Activated T-helper 17 cell treated with anti-CD3 and anti-CD28 coated beads, Interleukin-2, amount 50 U/mL, for 72 hours (primary cell): ENCODE measurements at places on chromosomes 11 and 22. TPM values are rescaled to one million over a fixed set of nuclear protein-coding genes. Genes with fewer than 3 reads are reported as not detected.

DNA sequence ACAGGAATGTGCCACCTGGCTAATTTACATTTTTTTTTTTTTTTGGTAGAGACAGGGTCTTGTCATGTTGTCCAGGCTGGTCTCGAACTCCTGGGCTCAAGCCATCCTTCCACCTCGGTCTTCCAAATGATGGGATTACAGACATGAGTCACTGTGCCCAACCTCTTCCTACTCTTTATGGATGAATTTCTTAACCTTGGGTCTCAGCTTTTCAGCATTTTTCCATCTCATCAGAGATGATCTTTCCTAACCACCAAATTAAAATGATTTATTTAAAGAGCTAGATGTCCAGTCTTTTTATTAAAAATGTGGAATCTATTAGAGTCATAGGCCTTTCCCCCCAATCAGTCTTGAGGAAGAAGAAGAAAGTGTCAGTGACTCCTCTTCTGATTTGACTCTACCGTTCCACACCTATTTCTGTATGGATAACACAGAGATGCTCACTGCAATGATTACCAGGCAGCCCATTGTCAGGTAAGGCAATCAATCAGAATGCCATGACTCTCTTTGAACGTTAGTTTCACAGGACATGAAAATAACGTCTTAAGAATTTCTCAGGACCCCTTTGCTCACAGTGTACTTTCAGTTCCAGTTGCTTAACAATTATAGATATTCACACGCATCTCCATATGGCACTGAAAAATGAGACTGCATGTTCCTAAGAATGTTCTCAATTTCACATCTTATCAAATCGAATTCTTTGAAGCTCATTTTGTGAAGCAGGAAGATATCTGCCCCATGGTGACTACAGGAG, 51.0 kb downstream of the MIAT start:
- no peak for ATAC-seq

- no peak for ATAC-seq
These were observed 64.4 kb upstream of the HORMAD2 start for GRCh38 chr22:30015846-30016245.

- ATAC-seq, result no peak
These were observed 87.8 kb downstream of the ARHGAP42 start for GRCh38 chr11:100774859-100775258.

DNA sequence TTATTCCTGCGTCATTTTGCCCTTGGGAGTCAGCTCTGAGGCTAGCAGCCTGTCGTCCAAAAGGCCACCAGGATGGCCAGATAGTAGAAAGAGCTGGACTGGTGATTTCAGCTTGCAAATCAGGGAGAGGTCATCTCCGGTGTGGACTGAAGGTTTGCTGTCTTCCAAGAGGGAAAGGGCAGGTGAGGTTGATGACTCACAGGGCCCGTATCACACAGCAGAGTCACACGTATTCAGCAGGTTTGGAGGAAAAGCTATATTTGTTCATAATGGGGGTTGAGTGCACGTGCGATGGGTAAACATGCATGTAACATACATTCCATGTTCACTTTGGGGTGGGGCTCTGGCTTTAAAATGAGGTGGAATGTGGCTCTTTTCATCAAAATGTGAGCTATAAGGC, 25.6 kb downstream of the MRPL21 start:
- ATAC-seq, result no peak

DNA sequence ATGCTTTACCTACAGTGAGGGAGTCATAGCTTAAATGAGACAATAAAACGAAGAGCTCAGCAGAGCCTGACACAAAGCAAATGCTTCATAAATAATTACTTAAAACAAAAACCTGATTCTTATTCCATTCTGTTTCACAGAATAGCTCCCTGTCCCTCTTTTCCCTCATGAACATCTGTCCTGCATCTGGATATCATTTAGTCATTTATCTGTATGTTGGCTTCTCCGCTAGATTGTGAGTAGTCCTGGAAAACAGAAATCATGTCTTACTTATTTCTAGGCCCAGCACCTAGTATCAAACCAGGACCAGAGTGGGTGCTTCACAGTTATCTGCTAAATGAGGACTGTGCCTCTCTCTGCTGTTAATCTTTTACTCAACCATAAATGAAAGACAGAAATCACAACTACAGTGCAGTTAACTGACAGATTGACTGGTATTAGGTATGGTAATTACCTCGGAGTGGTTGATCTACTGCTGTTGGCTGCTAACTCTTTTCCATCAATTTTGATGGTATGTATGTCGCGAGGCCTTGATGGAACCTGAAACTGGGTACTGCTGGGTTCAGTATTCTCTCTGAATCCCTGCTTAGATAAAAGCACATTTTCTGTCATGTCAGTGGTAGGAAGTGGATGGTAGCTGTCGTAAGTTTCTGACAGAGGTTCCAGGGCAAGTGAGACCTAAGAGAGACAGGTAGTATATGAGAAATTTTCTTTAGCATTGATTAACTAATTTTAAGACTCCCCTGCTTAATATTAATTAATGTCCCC, 31.5 kb downstream of the C2CD3 start:
- ATAC-seq, result no peak

- peak; percentile 45 for ATAC-seq
These were observed 516 bp downstream of the VPS26B start for GRCh38 chr11:134224710-134225664.

The PRR5L gene
- total RNA-seq, result 10.0 TPM

The OR51B4 gene
- total RNA-seq, result not detected

DNA sequence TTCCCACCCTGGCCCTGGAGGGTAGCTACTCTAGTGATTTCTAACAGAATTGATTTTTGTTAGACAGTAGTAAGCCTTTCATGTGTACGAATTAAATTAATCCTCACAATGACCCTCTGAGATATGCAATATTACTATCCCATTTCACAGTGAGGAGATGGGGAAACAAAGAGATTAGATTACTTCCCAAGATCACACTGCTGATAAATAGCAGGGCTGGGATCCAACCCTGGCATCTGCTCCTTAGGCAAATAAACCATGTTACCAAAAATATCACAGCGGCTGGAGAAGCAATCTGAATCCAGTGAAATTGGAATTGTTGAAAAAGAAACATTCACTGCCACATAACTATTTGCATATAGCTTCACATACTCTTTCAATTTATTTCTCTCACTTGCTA, 12.8 kb upstream of the CAVIN3 start:
- ATAC-seq, result no peak

DNA sequence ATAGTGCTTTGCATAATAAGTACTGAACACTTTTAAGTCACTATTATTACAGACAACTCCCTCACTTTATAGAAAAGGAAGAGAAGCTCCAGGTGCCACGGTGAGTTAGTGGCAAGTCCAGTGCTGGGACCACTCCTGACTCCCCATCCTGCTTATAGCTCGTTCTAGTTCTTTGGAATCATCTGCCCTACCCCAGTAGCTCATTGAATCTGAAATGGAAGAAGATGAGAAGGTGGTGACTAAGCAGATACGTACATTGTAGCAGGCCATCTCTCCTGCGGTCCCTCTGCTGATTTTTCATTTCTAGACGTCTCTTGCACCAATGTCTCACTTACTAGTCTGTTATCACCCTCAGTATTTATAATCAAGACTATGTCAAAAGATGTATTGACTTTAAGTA, 21.6 kb downstream of the MMP20 start:
- ATAC-seq, result no peak

- ATAC-seq, result no peak
These were observed 24.6 kb upstream of the LRRC32 start for GRCh38 chr11:76695133-76695532.

DNA sequence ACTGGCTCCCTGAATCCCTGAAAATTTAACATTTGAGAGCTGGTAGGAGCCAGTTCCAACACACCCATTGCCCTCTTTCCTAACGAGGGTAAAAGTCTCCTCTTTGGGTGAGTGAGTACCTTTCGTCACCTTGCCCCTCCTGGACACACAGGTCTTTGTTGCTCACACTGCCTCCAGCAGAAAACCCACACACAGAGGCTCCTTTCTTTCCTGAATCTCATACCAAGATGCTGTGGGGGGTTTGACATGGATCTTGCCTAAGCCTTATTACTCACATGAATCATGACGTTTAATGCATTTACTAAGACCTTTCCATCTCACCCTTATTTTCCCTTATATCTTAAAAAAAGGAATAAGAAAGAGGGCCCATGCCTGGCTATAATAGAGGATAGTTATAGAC, 53.0 kb downstream of the PARVA start:
- ATAC-seq, result no peak

DNA sequence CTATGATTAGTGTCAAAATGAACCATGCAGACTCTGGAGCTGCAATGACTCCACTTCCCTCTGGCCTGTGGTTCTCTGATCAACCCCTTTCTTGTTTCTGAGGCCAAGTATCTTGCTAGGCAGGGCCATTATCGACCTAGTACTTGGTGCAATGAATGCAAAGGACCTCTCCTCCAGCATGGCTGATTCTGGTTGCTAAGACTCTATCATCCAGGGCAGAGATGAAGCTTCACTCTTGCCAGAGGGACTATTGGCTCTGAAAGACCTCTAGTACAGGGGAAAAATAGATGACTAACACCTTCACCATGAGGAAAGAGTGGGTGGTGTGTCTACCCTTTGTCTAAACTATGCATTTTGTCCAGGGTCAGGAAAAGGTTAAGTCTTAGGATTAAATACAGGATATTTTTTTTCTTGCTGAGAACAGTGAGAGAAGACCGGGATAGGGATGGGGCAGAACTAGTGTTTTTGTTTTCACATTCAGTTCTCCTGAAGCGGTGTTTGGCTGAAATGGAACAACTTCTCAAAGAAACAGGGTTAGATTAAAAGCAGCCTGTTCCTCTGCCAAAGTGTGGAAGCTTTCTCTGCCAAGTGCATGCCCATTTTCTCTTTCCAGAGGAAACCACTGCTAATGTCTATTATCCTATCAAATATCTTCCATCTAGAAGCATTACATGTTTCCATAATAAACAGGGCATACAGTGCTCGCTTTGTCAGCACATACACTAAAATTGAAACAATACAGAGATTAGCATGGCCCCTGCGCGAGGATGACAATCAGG, 5.0 kb upstream of the MTFP1 start:
- ATAC-seq, result peak; percentile 14

DNA sequence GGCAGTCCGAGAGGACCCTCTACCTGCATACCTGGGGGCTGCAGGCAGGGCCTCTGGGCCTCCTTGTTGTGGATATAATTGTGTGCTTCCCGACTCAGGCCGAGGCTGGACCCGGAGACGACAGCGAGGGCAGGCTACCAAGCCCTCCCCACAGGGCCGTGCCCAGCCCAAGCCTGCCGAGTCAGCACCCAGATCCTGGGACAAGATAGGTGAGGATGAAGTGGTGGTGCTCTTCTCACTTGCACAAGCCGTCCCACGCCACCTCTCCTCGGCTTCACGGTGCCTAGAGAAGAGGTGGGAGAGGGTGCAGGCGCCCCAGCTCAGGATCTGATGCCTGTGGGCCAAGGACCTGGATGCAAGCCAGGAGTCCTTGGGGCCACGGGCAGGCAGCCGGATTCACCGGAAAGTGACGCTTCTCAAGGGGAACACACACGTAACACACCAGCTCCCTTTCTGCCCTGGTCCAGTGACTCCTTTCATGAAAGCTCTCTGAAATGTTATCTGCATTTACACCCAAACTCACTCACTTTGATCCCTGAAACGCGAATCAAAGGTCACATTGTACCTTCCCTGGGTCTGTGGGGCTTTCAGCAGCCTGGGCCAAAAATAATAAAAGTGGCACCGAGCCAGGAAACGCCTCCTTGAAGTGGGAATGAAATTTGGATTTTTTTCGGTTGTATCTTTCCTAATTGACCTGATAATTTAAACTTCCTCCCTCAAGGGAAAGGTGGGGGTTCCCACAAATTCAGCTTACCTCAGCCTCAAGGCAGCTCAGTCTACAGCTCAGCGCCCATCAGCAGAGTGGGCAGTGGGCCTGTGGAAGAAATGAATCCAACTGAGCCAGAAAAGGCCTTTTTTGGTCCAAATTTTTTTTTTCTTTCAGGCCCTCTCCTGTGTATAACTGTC, 1.1 kb upstream of the GNB1L start:
- ATAC-seq, result peak; percentile 47

- no peak for ATAC-seq
These were observed 146.5 kb downstream of the CCDC34 start for GRCh38 chr11:27216270-27217149.

The CRYBA4 gene
- total RNA-seq, result 1.2 TPM

GRCh38 chr11:94768602-94769541, 716 bp downstream of the AMOTL1 start:
- no peak for ATAC-seq
